Astrocyte (in vitro differentiated cells and primary cell): ENCODE measurements at places on chromosomes 5 and 9. TPM values are rescaled to one million over a fixed set of nuclear protein-coding genes. Genes with fewer than 3 reads are reported as not detected.

Gene RAB3C
- 0.45 and 1.3 TPM in 2 replicates for total RNA-seq

- H3K27me3 ChIP-seq: no peaks in the 10 kb centered on the region
- no peak overlapping the region for H3K4me3 ChIP-seq
- DNase-seq: peak; percentile 86
- peaks cover 16% of the 10 kb centered on the region for H3K4me1 ChIP-seq
- H3K36me3 ChIP-seq: no peaks in the 10 kb centered on the region
- H3K27ac ChIP-seq: peak overlapping the region; percentile 69
Measured at GRCh38 chr5:145775893-145776444, 59.2 kb downstream of the PRELID2 start.

Gene PDE8B
- total RNA-seq: 0.18 and 0.22 TPM in 2 replicates

DNA sequence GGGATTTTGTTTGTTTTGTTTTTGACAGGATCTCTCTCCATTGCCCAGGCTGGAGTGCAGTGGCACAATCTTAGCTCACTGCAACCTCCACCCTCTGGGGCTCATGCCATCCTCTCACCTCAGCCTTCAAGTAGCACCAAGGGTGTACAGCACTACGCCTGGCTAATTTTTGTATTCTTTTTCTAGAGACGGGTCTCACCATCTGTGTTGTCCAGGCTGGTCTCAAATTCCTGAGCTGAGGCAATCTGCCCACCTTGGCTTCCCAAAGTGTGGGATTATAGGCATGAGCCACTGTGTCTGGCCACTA, 7.3 kb downstream of the GCNT1 start:
- DNase-seq: no peak
- no peak overlapping the region for H3K27ac ChIP-seq
- H3K36me3 ChIP-seq: no peaks in the 10 kb centered on the region
- no peaks in the 10 kb centered on the region for H3K27me3 ChIP-seq

Gene TAF11L10
- not detected in 2 replicates for total RNA-seq

Gene GCNT4
- 9.0 and 9.4 TPM in 2 replicates for total RNA-seq

DNA sequence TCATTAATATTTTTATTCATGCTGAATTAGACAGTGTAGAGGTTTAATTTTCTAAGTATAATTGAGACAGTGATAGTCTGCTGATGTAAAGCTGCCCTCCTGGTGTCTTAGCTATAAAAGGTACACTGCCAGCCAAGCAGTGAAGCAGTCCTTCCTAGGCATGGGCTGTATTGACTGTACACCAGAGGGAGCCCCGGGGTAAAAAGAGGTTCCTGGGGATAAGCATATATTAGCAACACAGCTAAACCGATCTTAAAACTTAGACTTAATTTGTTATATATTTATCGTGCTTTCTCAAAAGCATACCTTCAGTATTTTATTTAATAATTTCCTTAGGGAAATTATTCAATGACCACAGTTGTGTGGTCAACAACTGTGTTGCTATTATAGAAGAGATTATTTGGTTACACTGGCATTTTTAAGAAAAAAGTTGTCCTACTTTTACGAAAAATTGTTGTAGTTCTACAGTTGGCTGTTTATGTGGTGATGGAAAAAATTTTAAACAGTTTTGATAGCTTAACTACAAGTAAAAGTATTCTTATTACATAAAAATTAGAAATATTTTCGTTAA, 68.8 kb downstream of the ELL2 start:
- H3K4me1 ChIP-seq: no peaks in the 10 kb centered on the region
- H3K27ac ChIP-seq: no peak overlapping the region
- H3K36me3 ChIP-seq: peaks cover 50% of the 10 kb centered on the region
- H3K4me3 ChIP-seq: no peak overlapping the region

DNA sequence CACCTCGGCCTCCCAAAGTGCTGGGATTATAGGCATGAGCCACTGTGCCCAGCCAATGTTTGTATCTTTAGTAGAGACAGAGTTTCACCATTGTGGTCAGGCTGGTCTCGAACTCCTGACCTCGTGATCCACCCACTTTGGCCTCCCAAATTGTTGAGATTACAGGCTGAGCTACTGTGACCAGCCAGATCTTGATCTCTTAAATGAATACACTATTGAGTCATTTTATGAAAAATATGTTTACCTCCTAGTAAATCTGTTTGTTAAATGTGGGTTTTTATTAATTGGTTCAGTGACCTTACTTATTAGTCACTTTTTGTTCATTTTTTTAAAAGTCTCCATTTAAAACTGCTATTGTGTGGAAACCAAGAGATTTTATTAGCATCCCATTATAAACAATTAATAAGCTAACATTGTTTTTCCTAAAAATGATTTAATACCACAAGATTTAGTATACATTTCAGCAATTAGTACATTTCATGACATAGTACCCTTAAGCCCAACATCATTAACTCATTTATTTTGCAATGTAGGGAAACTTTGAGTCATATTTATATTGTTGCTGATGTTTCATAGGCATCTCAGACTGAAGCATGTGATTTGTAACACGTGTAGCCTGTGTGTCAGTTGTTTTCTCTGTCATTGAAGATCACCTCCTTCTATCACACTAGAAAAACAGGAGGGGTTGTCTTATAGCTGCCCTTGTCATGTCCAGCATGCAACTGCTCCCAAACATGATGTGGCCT, 261.2 kb downstream of the TAF11L14 start:
- H3K4me3 ChIP-seq: no peak overlapping the region
- H3K36me3 ChIP-seq: no peaks in the 10 kb centered on the region
- no peaks in the 10 kb centered on the region for H3K27me3 ChIP-seq
- no peak for DNase-seq

- DNase-seq: no peak
- no peaks in the 10 kb centered on the region for H3K27me3 ChIP-seq
- no peaks in the 10 kb centered on the region for H3K4me1 ChIP-seq
- no peaks in the 10 kb centered on the region for H3K36me3 ChIP-seq
- H3K27ac ChIP-seq: no peak overlapping the region
- H3K4me3 ChIP-seq: no peak overlapping the region
Measured at GRCh38 chr5:2179861-2180260, 297.1 kb upstream of the IRX4 start.

GRCh38 chr5:52883110-52883509, 95.4 kb downstream of the ITGA1 start:
- no peak for DNase-seq
- no peaks in the 10 kb centered on the region for H3K27me3 ChIP-seq
- no peak overlapping the region for H3K27ac ChIP-seq
- H3K4me3 ChIP-seq: no peak overlapping the region
- no peaks in the 10 kb centered on the region for H3K36me3 ChIP-seq

- H3K4me1 ChIP-seq: peaks cover 19% of the 10 kb centered on the region
- peak overlapping the region; percentile 47 for H3K27ac ChIP-seq
- H3K36me3 ChIP-seq: peaks cover 3% of the 10 kb centered on the region
- peak; percentile 79 for DNase-seq
- no peaks in the 10 kb centered on the region for H3K27me3 ChIP-seq
Measured at GRCh38 chr9:2109069-2109650, 94.0 kb downstream of the SMARCA2 start.

GRCh38 chr5:141359790-141360426, at the start of gene PCDHGB2:
Gene PCDHGB2, plus strand, starts transcription at chr5:141359994. Its CDS starts 142 bp downstream, at chr5:141360136.
- H3K27me3 ChIP-seq: peaks cover 20% of the 10 kb centered on the region
- no peaks in the 10 kb centered on the region for H3K36me3 ChIP-seq
- H3K4me3 ChIP-seq: no peak within 1 kb of the TSS
- peak; percentile 26 for DNase-seq
- no peaks in the 10 kb centered on the region for H3K4me1 ChIP-seq

DNA sequence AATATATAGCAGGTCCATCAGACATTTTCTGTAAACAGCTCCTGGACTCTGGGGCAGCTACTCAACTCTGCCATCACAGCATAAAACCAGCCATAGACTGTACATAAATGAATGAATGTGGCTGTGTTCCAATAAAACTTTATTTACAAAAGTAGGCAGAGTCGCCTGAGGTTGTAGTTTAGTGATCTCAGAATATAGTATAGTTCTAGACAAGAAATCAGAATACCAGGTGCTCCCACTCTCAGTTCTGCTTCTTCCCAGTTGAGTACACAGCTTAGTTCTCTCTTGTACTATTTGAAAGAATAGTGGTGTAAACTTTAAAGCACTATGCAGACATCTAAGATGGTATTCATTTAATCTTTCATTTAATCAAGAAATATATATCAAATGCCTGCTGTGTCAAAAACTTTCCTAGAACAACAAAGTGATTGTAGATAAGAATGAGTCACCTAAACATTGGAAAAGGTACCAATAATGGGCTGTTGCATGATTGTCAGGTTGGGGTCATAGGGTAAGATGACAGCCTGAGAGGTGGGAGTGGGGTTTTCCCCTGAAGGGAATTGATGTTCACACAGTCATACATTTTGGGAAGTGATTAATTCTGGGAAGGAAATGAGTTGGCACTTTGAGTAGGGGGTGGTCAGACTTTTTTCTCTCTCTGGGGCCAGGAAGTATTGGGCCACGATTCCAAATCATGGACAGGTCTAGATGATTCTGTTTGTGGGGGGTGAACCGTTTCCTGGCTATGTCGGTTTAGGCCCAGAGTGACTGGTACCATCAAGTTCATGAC, 37.0 kb downstream of the TNFSF8 start:
- no peaks in the 10 kb centered on the region for H3K36me3 ChIP-seq

GRCh38 chr5:4881366-4882002, 258.6 kb upstream of the ADAMTS16 start:
- H3K4me3 ChIP-seq: no peak overlapping the region
- H3K27me3 ChIP-seq: peaks cover 3% of the 10 kb centered on the region
- H3K4me1 ChIP-seq: no peaks in the 10 kb centered on the region
- no peak overlapping the region for H3K27ac ChIP-seq
- H3K36me3 ChIP-seq: no peaks in the 10 kb centered on the region

Gene BNC2
- total RNA-seq: 38.0 and 47.4 TPM in 2 replicates

Gene KCNV2
- total RNA-seq: not detected in 2 replicates

DNA sequence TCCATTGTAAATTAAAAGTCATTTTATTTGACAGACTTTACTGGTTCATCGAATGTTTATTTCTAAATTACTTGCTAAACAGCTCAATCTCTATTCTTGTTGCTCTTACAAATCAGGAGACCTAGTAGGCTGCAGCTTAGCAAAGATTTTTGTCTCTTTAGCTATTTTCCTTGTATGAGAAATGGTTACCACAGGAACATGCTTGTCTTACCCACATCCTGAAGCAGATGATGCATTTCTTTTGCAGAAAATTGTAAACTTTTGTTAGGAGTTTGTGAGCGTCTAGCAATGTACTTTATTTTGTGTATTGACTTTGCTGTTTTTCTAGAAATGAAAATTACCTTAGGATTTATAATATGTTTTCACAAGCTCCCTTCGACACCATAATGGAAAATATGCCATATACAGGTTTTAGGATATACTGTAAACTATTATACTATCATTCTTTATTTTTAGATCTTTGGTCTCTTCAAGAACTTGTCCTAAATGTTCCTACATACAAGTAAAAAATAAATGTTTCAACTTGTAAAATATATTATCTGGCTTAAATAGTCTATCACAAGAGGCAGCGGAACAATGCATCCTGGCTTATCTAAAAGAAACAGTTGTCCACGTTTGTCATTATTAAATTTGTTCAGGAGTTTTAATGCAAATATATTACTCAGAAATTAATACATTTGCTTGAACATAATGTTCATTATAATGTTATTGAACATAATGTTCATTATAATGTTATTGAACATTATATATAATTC, 54.1 kb downstream of the SPEF2 start:
- no peak overlapping the region for H3K27ac ChIP-seq
- no peaks in the 10 kb centered on the region for H3K36me3 ChIP-seq
- no peaks in the 10 kb centered on the region for H3K27me3 ChIP-seq
- no peaks in the 10 kb centered on the region for H3K4me1 ChIP-seq
- H3K4me3 ChIP-seq: no peak overlapping the region
- no peak for DNase-seq

- H3K27ac ChIP-seq: no peak overlapping the region
- no peak for DNase-seq
- no peaks in the 10 kb centered on the region for H3K27me3 ChIP-seq
- H3K4me1 ChIP-seq: peaks cover 6% of the 10 kb centered on the region
- H3K36me3 ChIP-seq: no peaks in the 10 kb centered on the region
Measured at GRCh38 chr5:169431386-169431785, 130.4 kb upstream of the SLIT3 start.

Gene SLC1A1
- total RNA-seq: 6.4 and 6.7 TPM in 2 replicates

Gene POU5F2
- 0.43 and 0.54 TPM in 2 replicates for total RNA-seq

GRCh38 chr9:12628546-12628945, 64.6 kb upstream of the TYRP1 start:
- no peak overlapping the region for H3K27ac ChIP-seq
- no peak for DNase-seq
- no peaks in the 10 kb centered on the region for H3K4me1 ChIP-seq

DNA sequence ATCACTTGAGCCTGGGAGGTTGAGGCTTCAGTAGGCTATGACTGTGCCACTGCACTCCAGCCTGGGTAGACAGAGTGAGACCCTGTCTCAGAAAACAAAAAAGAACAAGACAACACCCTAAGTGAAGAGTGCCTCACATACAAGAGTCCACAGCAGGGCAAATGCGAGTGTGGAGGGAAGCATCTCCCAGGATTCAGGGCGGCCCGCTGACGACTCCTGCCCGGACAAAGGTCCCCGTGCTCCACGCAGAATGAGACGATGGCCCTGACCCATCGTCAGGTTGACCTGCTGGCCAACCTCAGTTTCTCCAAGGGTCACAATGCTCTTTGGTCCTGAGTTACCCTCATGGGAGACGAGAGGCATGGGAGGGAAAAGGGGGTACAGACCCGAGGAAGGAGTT, 18.3 kb downstream of the MRNIP start:
- H3K4me3 ChIP-seq: no peak overlapping the region
- H3K27me3 ChIP-seq: no peaks in the 10 kb centered on the region
- H3K4me1 ChIP-seq: no peaks in the 10 kb centered on the region
- H3K36me3 ChIP-seq: peaks cover 20% of the 10 kb centered on the region
- no peak overlapping the region for H3K27ac ChIP-seq

GRCh38 chr5:91126888-91127287, 256.2 kb downstream of the ARRDC3 start:
- DNase-seq: no peak
- H3K27ac ChIP-seq: no peak overlapping the region
- no peaks in the 10 kb centered on the region for H3K36me3 ChIP-seq

- no peaks in the 10 kb centered on the region for H3K27me3 ChIP-seq
- peak; percentile 34 for DNase-seq
- no peak overlapping the region for H3K27ac ChIP-seq
- peaks cover 4% of the 10 kb centered on the region for H3K4me1 ChIP-seq
- H3K36me3 ChIP-seq: no peaks in the 10 kb centered on the region
Measured at GRCh38 chr5:94524841-94525697, 93.3 kb downstream of the KIAA0825 start.

GRCh38 chr5:73694089-73694488, 68.1 kb downstream of the ARHGEF28 start:
- DNase-seq: no peak
- H3K27me3 ChIP-seq: no peaks in the 10 kb centered on the region
- H3K4me3 ChIP-seq: no peak overlapping the region
- H3K4me1 ChIP-seq: peaks cover 32% of the 10 kb centered on the region

Gene WWC1
- total RNA-seq: 33.6 and 48.6 TPM in 2 replicates

- no peak overlapping the region for H3K4me3 ChIP-seq
- DNase-seq: no peak
- H3K27ac ChIP-seq: no peak overlapping the region
- H3K36me3 ChIP-seq: no peaks in the 10 kb centered on the region
Measured at GRCh38 chr9:134863941-134864820, 16.4 kb upstream of the FCN2 start.

GRCh38 chr9:127225801-127226625, 38.6 kb upstream of the GARNL3 start:
- peaks cover 3% of the 10 kb centered on the region for H3K4me1 ChIP-seq
- H3K4me3 ChIP-seq: peak overlapping the region; percentile 62
- DNase-seq: no peak
- no peaks in the 10 kb centered on the region for H3K36me3 ChIP-seq
- H3K27ac ChIP-seq: no peak overlapping the region
